Activated naive CD4-positive, alpha-beta T cell (primary cell): ENCODE measurements at places on chromosomes 7 and 10.

DNA sequence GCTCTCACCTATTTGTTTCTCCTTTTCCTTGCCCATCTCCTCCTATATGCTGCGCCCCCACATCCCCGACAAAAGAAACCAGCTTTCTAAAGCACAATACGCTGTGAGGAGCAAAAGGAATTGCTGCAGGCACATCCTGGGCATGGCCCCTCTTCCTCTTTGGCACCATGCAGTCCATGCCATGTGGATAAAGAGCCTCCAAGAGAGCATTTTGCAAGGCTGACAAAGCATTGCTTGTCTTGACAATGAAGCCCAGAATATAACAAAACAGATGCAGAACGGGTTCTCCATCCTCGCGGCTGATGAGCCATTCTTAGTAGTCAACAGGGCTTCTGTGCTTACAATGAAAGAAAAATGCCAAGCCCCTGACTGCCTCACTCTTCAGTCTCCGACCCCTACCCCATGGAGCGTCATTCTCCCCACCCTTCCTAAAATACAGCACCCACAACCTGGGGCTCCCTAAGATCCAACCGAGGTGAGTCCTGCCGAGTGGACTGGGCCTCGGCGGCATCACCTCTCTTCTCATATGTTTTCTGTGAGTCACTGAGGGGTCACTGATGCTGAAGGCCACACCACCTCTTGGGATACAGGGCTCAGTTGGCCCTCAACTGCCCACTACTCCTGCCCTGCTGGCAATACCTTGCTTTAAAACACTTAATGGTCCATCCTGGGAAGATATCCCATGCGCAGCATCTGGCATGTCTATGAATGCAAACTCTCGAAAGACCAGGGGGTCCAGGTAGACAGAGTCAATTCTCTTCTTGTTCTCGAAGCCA, 47.5 kb downstream of the GSDME start:
- DNase-seq, result no peak

DNA sequence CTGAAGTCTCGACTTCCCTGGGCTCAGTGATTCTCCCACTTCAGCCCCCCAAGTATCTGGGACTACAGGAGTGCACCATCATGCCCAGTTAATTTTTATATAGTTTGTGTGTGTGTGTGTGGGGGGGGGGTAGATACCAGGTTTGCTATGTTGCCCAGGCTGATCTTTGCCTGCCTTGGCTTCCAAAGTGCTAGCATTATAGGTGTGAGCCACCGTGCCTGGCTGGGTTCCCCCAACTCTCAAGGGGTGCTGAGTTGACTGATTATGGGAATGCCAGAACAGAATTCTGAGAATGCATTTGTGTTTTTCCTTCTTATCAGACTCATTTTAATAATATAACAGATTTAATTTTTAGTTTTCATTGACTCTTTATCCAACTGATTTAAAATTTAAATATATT, 19.5 kb downstream of the RPA3 start:
- no peak for DNase-seq

DNA sequence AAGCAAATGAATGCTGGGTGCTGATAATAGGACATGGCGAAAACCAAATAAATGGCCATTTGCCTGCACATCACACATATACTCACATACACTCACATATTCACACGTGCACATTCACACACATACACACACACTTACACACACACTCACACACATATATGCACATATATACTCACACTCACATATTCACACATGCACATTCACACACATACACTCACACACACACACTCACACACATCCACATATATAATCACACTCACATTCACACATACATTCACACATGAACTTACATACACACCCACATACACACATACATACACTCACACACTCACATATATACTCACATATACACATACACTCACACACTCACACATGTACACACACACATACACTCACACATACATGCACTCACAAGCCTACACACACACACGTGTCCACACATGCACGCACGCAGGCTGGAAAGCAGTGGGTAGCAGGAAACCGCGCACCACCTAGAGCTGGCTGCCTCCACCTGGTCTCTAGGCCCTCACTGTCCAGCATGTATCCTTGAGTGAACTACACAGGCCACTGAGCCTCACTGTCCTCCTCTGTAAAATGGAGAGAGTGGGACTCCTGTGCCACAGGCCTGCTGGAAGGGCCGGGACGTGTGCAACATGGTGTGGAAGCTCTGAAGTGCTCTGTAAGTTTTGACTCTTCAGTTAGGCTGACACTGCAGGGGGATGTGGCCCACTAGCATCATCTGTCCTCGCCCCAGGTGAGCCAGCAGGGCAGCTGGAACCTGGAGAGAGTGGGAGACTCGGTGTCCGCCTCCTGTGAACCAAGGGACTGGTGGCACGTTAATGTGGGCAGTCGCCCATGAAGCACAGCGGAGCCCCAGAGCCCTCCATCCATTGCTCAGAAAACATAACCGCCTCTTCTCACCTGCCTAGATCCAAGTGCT, 14.9 kb downstream of the TMEM72 start:
- no peak for DNase-seq

GRCh38 chr10:132899054-132899750, 43.2 kb downstream of the CFAP46 start:
- DNase-seq, result no peak

GRCh38 chr10:63286754-63287264, 153.7 kb downstream of the NRBF2 start:
- no peak for DNase-seq

DNA sequence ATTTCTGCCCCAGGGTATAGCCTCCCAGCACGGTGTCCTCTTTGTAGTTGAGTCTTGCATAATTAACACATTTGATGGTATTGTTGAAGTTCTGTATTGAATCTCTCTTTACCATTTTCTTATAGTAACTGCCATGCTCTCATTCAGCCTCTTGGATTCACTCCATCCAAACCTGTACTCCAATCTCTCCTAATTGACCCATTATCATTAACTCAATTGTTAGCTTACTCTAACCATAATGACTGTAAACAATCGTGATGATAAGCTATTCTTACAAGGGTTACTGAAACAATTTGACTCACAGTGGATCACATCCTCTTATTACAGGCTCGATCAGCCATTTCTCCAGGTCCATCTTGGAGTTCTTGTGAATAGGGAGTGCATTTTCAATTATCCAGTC, 191.9 kb upstream of the AGK start:
- no peak for DNase-seq

GRCh38 chr10:70649526-70649925, 22.8 kb upstream of the ADAMTS14 start:
- DNase-seq, result no peak
